Left lung (tissue), 14 donors: ENCODE measurements at places on chromosomes 16 and 17. TPM values are rescaled to one million over a fixed set of nuclear protein-coding genes. Genes with fewer than 3 reads are reported as not detected.

DNA sequence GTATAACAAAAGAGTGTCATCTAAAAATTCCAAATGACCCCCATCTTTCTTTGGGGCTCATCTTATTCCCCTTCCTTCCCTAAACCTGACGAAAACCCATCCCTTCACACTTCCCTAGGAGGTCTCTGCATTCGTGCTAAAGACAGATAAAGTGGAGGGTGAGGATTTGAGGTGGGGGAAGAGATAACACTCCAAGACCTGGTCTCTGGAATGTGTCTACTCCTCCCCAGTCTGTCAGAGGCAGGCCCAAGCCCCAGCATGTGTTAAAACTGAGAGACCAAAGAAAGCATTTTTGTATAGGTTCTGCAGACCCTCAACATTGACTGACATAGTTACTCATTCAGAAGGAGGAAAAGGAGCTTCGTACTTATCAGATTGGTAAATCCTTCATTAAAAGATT is 11.0 kb upstream of the LHX1 start:
- no peak for DNase-seq

DNA sequence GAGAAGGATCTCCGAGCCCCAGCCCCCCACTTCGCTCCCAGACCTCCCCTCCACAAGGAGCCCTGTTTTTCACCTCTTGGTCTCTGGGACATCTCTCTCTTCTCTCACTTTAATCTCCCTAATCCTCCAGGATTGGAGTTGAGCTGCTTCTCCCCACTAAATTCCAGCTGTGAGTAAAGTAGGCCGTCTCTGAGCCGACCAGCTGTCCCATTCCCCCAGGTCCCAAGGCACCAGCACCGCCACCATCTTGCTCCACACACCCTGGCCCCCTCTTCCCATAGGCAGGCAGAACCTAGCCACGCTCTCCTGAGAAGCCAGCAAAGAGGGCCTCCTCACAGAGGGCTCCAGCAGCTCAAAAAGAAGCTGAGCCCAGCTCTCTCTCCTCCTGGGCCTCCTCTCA is 878 bp downstream of the DLG4 start:
- DNase-seq, result no peak

- DNase-seq, result peak; percentile 94
Measured at GRCh38 chr17:45394913-45395568, 37.6 kb downstream of the ARHGAP27 start.

Gene CES5A
- not detected for polyA plus RNA-seq
